Fibroblast of villous mesenchyme (primary cell): ENCODE measurements at places on chromosomes 1 and 21. TPM values are rescaled to one million over a fixed set of nuclear protein-coding genes. Genes with fewer than 3 reads are reported as not detected.
A peak's percentile ranks its signal among the peaks of the same experiment; 100 is the strongest.

GRCh38 chr21:35829067-35829466 lies 231.3 kb downstream of the SETD4 start:
- no peak for DNase-seq

GRCh38 chr1:69702085-69702484 lies 134.4 kb downstream of the LRRC7 start:
- no peak for DNase-seq

DNA sequence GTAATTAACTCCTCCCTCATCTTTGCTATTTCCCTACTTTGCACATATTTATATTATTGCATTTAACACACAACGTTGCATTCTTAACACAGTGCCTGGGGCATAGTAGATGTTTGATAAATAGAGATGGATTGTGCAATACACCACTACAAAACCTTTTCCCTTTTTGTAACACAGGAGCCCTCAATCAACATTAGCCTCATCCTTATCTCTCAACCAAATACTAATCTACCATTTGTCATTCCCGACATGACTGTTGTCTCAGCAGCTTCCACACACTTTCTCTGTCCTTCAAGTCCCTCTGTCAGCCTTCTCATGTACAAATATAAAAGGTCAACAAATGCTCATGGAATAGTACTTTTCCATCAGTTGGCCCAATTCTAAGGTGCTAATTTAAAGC lies 78.9 kb upstream of the KCNK2 start:
- no peak for DNase-seq

DNA sequence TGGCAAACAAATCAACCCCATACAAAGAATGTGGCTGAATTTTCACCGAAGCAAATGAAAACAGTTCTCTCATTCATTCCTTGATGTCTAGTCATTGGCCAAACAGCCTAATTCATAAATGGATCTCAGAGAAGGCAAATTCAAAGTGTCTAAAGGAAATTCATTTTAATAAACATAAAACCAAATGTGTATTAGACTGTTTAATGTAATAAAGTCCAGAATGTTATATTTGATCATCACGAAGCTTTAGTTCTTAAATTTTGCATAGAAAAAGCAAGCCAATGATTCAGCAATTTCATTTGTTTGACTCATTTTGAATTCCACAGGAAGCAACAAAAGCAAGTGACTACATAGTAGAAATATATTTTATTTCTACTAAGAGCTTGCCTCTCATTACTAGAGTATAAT lies 379.2 kb upstream of the ADAMTS5 start:
- DNase-seq: no peak

- peak; percentile 96 for DNase-seq
Measured at GRCh38 chr1:77536813-77537212, 145.6 kb downstream of the ZZZ3 start.

GRCh38 chr1:88742531-88742930 lies 58.5 kb downstream of the PKN2 start:
- DNase-seq: no peak

DNA sequence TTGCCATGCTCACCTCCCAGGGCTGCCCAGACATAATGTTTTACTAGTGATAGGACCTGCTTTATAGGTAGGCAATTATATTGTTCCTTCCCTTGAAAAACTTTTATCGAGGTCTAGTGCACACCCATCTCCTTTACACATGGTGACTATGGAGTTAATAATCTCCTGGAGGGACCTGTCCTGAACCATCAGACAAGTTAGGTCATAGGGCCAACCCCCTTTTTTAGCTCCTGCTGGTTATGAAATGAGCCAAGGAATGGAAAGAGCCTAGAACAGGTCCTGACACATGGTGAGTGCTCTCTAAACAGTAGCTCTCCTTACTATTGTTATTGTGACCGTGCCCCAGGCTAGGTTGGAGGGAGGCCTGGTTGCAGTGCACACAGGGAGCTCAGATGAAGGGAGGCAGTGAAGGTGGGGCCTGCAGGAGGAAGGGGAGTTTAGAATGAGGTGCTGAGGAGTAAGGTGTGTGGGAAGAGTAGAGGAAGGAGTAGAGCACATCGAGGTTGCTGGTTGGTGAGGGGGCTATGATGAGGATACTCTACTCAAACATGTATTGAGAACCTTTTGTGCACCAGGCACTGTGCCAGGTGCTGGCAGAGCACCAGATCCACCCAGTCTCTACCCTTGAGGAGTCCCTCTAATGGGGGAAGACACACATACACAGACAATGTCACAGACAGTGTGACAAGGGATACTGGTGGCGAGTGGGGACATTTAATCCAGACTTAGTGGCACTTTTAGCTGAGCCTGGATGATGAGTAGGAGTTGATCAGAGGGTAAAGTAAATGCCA lies 14.1 kb upstream of the LMNA start:
- no peak for DNase-seq

DNA sequence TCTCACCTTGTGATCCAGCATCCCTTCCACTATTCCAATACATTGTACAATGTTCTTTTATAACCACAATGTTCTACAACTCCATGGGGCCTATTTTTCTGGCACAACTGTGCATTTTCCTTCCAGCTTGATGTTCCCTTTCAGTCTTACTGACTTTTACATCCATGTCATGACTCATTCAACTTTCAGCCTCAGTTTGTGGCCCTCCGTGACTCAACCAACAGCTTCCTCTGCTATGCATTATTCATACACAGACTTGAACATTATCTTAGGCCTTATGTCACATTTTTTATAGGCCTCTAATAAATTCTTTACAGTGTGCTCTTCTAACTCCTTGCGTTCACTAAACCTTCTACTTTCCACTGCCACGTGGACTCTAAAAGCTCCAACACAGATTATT lies 119.4 kb upstream of the PRMT6 start:
- DNase-seq: peak; percentile 18

- no peak for DNase-seq
Measured at GRCh38 chr1:48054232-48054631, 57.0 kb upstream of the TRABD2B start.

DNA sequence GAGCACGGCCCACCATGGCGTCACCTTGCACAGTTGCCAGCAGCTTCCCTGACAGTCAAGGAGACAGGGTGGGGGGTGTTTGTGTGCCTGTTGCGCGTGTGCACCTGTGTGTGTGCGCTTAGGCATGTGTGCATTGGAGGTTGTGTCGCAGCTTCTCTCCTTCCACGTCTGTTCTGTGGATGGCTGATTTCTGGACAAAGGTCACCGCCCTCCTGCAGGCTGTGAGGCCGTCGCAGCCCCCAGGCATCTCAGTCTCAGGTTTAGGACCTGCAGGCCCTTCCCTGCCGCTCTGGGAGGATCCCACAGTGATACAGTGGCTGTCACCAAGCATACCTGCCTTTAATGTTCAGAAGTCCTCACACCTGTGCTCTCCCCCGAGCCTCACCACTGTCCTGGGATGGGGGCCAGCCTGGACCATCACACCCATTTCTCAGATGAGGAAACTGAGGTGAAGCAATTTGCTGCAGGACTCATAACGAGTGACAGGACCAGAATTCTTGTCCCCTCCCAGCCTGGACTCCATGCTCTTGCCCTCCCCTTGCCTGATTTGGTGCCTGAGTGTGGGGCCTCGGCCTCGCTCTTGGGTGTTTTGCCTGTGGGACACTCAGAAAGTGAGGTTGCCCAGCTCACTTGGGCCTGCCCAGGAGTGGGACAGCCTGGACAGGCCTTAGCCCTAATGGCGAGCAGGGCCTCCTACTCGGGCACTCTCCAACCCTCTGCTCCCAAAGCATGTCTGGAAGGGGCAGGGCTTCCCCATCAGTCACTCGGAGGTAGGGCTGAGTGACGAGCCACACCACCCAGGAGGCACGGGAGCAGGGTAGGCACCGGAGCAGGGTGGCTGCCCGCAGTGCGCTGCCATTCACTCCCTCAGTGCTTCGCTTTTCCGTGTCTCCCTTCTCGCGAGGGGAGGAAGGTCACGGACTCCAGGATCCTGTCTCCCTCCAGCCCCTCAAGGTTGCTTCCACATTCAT lies 22.6 kb downstream of the COQ8A start:
- no peak for DNase-seq

DNA sequence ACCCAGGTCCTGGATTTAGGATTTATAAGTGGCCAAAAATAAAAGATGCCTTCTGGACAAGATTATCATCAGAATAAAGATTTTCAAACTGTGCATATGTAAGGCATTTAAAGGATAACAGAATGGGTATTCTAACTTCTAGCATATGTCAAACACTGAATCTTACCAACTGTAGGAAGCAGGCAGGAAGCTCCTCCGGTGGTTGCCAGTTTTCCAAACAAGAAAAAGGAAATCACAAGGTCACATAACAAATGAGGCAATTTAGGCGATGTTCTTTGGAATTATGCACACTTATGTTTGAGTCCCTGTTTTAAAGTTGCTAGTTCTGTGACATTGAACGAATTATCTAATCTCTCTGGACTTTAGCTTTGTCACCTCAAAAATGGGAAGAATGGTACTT lies 48.9 kb downstream of the ATP6V1G3 start:
- no peak for DNase-seq

DNA sequence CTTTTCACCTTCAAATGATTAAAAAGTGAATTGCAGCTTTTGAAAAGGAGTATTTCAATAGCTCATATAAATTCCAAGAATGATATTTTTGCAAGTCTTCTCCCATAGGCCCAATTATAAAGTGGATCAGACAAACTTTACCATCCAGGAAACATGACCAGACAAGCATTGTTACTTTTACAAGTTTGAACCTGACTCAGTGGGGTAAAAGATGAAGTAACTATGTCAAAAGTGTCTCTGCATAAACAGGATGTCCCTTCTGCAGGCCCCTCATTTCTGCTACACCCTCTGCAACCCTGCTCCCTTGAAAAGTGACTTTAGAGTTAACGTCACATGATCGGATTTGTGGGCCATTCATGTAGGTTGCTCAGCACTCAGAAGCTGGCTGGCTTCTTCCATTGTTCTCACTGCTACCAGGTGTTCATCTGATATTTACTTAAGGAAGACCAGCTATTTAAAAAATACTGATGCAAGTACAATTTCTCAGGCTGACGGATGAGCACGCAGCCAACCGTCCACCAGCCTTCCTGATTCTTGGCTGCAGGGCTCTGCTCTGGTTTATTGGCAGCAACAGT lies 32.3 kb downstream of the URB1 start:
- DNase-seq: no peak

DNA sequence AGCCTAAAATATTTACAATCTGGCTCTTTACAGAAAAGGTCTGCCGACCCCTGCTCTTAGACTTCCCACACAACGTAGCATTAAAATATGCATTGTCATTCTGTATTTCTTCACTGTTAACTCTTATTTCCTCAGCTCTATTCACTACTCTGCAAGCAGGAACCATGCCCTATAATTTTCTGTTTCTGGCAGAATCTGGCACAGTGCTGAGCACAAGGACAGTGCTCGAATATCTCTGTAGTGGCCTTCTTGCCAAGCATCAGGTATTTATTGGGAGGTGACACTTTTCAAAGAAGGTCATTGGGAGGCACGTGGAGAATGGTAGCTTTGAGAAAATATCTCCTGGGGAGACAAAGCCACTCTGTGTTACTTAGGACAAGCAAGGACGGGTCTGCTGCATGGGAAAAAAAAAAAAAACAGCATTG lies 77.9 kb downstream of the PSMG1 start:
- peak; percentile 60 for DNase-seq

DNA sequence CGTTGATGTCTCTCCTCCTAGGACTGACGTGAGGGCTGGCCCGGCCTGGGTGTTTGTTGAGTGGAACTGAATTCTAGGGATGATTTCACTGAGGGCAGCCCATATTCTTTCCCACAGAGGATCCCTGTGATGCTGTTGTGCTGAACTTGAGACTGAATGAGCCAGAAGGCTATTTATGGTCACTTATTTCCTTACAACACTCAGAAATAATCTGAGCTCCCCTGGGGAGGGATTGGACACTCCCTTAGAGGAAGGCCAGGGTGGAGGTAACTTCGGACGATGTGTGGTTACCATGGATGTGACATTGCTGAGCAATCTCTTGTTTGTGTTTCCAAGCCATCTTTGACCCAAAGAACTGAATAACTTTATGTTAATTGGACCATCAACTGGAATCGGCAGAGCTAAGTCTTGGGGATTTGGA lies 5.1 kb upstream of the TMCO4 start:
- no peak for DNase-seq

GRCh38 chr1:48105165-48105564 lies 108.0 kb upstream of the TRABD2B start:
- DNase-seq: peak; percentile 19

- DNase-seq: no peak
Measured at GRCh38 chr21:31592963-31593560, 66.4 kb upstream of the SOD1 start.

GRCh38 chr1:163875927-163876320 lies 554.2 kb downstream of the NUF2 start:
- DNase-seq: peak; percentile 81

GRCh38 chr1:215458562-215458961 lies 108.5 kb upstream of the KCTD3 start:
- DNase-seq: no peak

DNA sequence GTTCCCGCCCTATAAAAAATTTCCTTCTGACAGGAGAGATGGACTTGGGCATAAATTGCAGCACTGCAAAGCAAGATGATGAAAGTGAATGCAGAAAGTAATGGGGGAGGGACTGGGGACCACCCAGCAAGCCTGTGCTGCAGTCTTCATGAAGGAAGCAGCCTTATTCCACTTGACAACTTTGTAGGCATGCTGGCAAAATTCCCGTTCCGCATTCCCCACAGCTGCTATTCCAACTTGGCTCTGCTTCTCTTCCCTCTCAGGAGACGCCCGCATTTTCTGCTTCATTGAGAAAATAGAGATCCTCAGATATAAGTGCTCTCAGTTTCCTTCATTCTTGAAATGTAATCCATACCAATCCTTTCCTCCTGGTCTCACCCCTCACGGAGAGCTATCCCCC lies 2.4 kb downstream of the HMGB4 start:
- DNase-seq: no peak

- no peak for DNase-seq
Measured at GRCh38 chr1:160646180-160646579, 664 bp downstream of the SLAMF1 start.

DNA sequence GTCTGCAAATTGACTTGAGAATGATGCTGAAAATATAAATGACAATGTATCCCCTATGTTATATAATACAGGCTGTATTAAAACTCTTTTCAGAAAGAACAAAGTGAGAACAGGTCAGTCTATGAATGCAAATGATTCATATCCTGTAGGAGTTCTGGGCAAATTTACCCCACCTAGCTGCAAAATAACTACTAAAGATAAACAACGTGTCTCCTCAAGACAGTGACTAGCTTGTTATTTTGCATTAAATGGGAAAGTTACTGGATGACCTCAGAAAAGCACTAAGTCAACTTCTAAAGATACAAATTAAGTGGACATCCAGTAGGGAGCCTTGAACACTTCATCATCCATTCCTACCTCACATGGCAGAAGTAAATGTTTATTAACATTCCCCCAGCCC lies 11.1 kb downstream of the RNF19B start:
- peak; percentile 70 for DNase-seq

The RUNX1 gene
- 21.6 and 37.4 TPM in 2 replicates for total RNA-seq

The AGO3 gene
- total RNA-seq: 12.9 and 16.8 TPM in 2 replicates

The S100A2 gene
- 0.97 and 2.2 TPM in 2 replicates for total RNA-seq

The ELAPOR1 gene
- 0.43 and 0.64 TPM in 2 replicates for total RNA-seq

The AADACL4 gene
- 0.43 TPM in 1 of 2 replicates, not detected in the other for total RNA-seq

The CD2 gene
- not detected in 2 replicates for total RNA-seq

The S1PR1 gene
- total RNA-seq: 9.9 and 12.9 TPM in 2 replicates
